Smooth muscle cell of trachea (primary cell): ENCODE measurements at places on chromosomes 5 and 9. TPM values are rescaled to one million over a fixed set of nuclear protein-coding genes. Genes with fewer than 3 reads are reported as not detected.

AFAP1L1 gene
- total RNA-seq, result 5.1 TPM in 2 replicates

ENTPD2 gene
- not detected in 2 replicates for total RNA-seq

RMRP gene
- total RNA-seq, result 6,137 and 10,606 TPM in 2 replicates

LMAN2 gene
- total RNA-seq, result 418 and 537 TPM in 2 replicates

SLC25A2 gene
- total RNA-seq, result 0.50 and 1.0 TPM in 2 replicates

RGS3 gene
- 49.2 and 74.1 TPM in 2 replicates for total RNA-seq

IFNB1 gene
- total RNA-seq, result not detected in 2 replicates

SPINK7 gene
- total RNA-seq, result not detected in 2 replicates

SPATA6L gene
- 0.15 and 0.17 TPM in 2 replicates for total RNA-seq

C8G gene
- not detected in 2 replicates for total RNA-seq

CDKN2AIPNL gene
- total RNA-seq, result 18.4 and 37.8 TPM in 2 replicates

ANKRD34B gene
- not detected in 2 replicates for total RNA-seq

ENTREP1 gene
- total RNA-seq, result under 0.01 TPM in 1 of 2 replicates, not detected in the other

NIPAL4 gene
- under 0.01 TPM in 1 of 2 replicates, not detected in the other for total RNA-seq

UNC5A gene
- total RNA-seq, result not detected in 2 replicates

HSPA4 gene
- total RNA-seq, result 129 and 165 TPM in 2 replicates

TTC23L gene
- under 0.01 and 0.87 TPM in 2 replicates for total RNA-seq

AMBP gene
- 0.15 and 0.17 TPM in 2 replicates for total RNA-seq

SNCAIP gene
- total RNA-seq, result under 0.01 and 0.66 TPM in 2 replicates

TRIM52 gene
- 6.8 and 12.5 TPM in 2 replicates for total RNA-seq

NNT gene
- 96.8 and 109 TPM in 2 replicates for total RNA-seq

FBXW5 gene
- total RNA-seq, result 143 and 239 TPM in 2 replicates

PCDHGA4 gene
- 8.9 and 11.1 TPM in 2 replicates for total RNA-seq

NUDT12 gene
- 11.1 and 18.8 TPM in 2 replicates for total RNA-seq

TNFSF15 gene
- total RNA-seq, result 0.44 and 0.99 TPM in 2 replicates

RALGDS gene
- total RNA-seq, result 16.9 and 32.4 TPM in 2 replicates

FAM153A gene
- 0.66 TPM in 1 of 2 replicates, not detected in the other for total RNA-seq
